ENCODE measurements at places on chromosomes 13 and 19.

DNA sequence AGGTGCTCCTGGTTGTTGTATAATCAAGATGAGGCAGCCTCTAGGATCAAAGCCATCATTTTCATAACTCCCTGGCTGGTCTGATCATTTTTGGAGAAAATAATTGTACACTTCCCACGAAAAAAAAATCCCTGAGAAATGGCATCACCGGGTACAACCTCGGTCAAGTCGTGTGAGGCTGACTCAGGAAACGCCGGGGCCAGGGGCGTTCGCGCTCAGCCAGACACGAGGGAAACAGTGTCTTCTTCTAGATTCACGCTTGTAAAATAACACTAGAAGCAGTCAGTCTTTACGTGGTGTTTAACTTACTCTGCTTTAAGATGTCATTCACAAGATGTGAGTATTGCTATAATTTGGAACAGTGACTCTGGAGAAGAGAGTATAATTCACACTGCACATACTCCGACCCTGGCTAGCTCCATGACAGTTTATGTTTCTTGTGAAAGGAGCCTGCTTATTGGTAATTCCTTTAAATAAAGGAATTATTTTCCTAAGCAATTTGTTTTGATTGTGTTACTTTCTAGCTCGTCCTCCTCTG lies 109.0 kb upstream of the SOX1 start:
- no peak for DNase-seq

- peak; percentile 9 for DNase-seq
These were observed 7.4 kb upstream of the ZNRF4 start for GRCh38 chr19:5447700-5448311.

DNA sequence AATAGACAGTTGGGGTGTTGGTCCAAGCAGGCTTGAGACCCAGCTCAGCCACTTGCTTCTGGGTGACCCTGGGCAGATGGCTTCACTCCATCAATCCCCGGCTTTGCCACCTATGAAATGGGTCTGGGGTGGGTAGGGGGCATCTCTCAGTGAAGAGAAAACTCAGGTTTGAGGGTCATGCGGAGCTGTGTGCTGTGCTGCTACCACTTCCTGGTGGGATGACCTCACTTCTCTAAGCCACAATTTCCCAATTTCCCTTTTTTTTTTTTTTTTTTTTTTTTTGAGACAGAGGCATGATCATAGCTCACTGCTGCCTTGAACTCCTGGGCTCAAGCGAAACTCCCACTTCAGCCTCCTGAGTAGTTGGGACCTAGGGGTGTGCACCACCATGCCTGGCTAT lies 4.6 kb upstream of the PLAUR start:
- DNase-seq, result peak; percentile 67

- DNase-seq, result no peak
These were observed 6.0 kb downstream of the EHD2 start for GRCh38 chr19:47719047-47719859.

GRCh38 chr13:28641600-28641926 lies 17.4 kb upstream of the POMP start:
- no peak for DNase-seq

DNA sequence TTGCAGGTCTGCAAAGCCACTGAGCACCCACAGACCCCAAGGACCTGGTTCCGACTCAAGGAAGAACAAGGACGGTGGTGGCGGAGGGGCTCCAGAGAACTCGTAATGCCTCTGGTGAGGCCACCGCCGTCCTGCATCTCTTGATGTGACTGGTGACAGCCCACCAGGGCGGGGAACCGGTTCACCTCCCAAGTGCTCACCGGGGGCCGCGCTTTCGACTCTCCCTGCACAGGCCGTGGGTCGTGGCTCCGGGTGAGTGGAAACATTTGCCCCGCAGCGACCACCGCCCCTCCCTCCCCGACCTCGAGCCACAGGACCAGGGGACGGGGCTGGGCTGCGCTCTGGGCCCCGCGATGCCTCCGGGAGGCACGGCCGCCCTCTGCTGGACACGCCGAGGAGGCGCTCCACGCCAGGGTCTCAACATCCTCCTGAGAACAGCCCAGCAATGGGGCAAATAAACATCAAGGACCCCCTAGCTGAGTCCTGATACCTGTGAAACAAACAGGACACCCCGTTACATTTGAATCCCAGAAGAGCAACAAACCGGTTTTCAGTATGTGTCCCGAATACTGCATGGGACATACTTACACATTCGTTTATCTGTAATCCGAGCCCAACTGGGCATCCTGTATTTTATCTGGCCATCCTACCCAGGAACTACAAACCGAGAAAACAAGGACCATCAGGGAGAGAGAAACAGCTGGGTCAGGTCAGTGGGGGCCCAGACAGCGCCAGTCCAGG lies 3.9 kb upstream of the PLPP2 start:
- peak; percentile 56 for DNase-seq

DNA sequence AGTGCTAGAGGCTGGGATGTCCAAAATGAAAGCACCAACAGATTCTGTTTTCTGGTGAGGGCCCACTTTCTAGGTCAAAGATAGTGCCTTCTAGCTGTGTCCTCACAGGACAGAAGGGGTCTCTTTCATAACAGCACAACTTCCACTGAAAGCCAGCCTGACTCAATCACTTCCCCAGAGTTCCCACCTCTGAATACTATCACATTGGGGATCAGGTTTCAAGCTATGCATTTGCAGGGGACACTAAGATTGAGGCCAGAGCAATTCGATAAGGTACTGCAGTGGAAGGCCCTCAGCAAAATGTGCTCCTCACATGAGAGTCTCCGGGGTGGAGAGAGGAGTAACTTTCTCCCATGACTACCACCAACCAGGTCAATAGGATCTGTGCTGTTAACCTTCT lies 1501.5 kb downstream of the EFNB2 start:
- no peak for DNase-seq

DNA sequence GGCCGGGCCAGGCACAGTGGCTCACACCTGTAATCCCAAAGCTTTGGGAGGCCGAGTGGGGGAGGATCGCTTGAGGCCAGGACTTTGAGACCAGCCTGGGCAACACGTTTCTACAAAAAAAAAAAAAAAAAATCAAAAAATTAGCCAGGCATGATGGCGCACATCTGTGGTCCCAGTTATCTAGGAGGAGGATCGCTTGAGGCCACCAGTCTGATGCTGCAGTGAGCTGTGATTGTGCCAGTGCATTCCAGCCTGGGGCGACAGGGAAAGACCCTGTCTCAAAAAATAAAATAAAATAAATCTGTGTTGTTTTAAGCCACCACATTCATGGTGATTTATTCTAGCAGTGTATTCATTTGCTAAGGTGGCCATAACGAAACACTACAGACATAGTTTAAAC lies 4.1 kb upstream of the DACT3 start:
- DNase-seq, result no peak

DNA sequence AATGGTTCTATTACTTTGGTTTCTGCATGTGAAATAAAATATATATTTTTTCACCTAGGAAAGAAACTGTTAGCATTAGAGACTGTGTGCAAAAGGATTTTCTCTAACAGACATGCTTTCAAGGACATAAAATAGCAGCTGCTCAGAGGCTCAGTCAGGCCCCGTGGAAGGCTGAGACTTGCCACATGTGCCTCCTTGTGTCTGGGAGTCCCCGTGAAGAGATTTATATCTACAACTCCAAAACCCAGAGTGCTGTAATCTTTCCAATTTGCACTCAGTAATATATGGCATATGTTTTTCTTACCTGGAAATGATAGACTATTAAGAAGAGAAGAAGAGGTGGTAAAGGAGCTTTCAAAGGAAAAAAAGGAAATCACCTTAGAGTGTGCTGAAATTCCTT lies 371.6 kb upstream of the OBI1 start:
- no peak for DNase-seq

GRCh38 chr13:100035936-100036335 lies 53.0 kb upstream of the PCCA start:
- no peak for DNase-seq

DNA sequence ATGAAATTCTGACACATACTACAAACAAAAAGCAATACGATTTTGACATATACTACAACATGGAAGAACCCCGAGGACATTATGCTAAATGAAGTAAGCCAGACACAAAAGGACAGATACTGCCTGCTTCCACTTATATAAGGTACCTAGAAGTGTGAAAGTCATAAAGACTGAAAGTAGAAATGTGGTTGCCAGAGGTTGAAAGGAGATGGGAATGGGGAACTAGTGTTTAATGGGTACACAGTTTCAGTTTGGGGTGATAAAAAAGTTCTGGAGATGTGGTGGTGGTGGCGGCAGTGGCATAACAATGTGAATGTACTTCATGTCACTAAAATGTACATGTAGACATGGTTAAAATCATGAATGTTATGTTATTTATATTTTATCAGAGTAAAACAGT lies 12.1 kb upstream of the NDFIP2 start:
- DNase-seq, result no peak

GRCh38 chr13:90455823-90456222 lies 891.7 kb upstream of the MIR17HG start:
- DNase-seq, result peak; percentile 1

GRCh38 chr19:2848616-2849015 lies 7.3 kb downstream of the ZNF555 start:
- no peak for DNase-seq

GRCh38 chr13:91211510-91211909 lies 136.0 kb upstream of the MIR17HG start:
- DNase-seq, result no peak

GRCh38 chr13:95027638-95028037 lies 273.6 kb downstream of the ABCC4 start:
- no peak for DNase-seq

DNA sequence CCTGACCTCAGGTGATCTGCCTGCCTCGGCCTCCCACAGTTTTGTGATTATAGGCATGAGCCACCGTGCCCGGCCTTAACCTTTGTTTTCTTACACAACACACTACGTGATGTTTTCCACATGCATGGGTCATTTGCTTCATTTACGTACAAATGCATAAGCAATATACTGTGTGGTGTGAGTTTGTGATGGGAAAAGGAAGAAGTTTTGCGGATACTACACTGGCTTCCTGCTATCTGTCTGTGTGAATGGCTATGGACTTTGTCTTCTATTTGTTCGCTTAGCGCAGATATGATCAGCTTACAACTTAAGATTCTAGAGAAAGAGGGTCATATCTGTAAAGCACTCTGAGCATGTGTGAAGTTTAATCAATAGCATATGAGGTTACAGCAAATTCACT lies 5.5 kb upstream of the ALOX5AP start:
- no peak for DNase-seq

GRCh38 chr13:101343128-101343787 lies 73.0 kb downstream of the NALCN start:
- DNase-seq, result no peak

DNA sequence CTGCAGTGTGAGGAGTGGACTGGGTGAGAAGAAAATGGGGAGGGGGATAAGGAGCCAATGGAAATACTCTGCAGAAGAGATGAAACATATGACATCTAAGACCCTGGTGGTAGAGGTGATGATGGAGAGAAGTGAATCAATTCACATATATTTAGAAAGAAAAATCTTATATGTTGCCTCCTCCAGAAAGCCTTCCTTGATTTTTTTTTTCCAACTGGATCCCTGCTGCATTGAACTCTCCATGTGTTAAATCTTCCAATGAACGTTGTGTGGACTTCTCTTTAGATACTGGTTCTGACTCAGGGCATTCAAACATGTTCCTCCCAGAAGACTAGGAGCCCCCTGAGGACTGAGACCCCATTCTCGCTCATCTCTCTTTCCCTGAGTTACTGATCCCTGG lies 348.3 kb downstream of the TSHZ3 start:
- no peak for DNase-seq

- DNase-seq, result no peak
These were observed 154.1 kb downstream of the OLFM4 start for GRCh38 chr13:53182724-53183123.

GRCh38 chr19:17303167-17303939 lies at the start of gene ABHD8:
Gene ABHD8, minus strand, starts transcription at chr19:17303425. Its CDS starts 1,809 bp downstream, at chr19:17301616.
- DNase-seq, result peak; percentile 98

- peak; percentile 80 for DNase-seq
These were observed 7.7 kb upstream of the GPR18 start for GRCh38 chr13:99265821-99266426.

DNA sequence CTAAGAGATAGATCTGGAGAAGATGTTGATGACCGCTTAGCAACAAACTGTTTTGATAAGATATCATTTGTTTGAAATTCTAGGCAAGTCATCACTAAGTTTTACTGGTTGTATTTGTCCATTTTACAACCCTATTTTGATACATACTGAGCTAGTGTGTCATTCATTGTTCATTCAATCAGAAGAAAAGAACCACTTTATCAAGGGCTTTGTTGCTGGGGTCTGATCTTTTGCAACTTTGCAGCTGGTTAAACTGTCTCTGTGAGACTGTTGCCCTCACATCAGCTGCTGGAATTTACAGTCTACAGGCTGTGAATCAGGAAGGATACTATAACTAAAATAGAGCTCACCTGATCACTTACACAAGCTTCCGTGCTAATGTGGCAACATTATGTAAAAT lies 290.5 kb downstream of the RFC3 start:
- DNase-seq, result no peak

DNA sequence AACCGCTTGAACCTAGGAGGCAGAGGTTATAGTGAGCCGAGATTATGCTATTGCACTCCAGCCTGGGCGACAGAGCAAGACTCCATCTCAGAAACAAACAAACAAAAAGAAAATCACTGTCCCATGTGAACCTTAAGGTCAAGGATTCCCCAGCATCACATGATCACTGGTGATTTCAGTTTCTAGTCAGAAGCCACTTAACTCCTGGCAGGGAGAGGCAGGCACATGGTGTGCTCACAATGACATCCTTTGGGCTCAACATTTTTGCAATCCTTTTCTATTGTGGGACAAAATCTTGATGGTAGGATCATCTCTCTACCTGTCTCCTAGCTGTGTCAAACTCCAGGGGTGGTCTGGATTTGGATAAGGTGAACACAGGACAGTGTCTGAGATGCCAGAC lies 12.1 kb downstream of the AKAP8 start:
- no peak for DNase-seq

DNA sequence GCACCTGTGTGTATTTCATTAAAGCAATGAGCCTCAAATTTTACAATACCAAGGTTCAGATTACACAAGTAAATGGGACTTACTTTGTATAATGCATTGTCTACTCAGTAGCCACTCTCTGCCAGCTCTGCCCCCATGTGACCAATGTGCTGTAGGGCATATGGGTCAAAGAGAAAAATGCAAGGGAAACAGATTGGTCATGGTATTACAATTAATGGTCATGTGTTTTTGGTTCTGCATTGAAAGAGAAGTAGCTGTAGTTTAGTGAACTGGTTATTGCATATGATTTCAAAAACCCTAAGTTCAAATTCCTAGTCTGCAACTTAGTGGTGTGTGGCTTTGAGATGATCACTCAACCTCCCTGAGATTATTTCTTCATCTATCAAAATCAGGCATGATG lies 545.4 kb downstream of the SUCLA2 start:
- DNase-seq, result peak; percentile 29

DNA sequence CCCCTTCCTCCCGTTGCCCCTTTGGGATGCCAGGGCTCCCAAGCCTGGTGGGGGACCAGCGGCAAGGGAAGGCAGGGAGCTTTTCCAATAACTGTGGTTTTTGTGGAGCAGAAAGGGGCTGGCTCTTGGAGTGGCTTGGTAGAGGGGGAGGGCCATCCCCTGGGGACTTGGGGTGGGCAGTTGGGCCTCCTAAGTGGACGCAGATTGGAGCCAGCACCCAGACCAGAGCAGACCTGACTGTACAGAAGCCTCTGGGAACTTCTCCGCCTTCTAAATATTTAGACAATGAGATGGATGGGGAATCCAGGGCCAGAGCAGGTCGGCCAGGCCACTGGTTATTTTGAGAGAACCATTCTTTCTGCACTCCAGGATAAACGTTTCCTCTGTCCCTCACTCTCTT lies 4.2 kb downstream of the PTGIR start:
- no peak for DNase-seq
